ENCODE measurements at places on chromosomes 11 and 22.

GRCh38 chr11:79198898-79199250, 242.0 kb downstream of the TENM4 start:
- no peak for DNase-seq

- DNase-seq, result no peak
Measured at GRCh38 chr11:8826139-8826786, 84.7 kb upstream of the AKIP1 start.

DNA sequence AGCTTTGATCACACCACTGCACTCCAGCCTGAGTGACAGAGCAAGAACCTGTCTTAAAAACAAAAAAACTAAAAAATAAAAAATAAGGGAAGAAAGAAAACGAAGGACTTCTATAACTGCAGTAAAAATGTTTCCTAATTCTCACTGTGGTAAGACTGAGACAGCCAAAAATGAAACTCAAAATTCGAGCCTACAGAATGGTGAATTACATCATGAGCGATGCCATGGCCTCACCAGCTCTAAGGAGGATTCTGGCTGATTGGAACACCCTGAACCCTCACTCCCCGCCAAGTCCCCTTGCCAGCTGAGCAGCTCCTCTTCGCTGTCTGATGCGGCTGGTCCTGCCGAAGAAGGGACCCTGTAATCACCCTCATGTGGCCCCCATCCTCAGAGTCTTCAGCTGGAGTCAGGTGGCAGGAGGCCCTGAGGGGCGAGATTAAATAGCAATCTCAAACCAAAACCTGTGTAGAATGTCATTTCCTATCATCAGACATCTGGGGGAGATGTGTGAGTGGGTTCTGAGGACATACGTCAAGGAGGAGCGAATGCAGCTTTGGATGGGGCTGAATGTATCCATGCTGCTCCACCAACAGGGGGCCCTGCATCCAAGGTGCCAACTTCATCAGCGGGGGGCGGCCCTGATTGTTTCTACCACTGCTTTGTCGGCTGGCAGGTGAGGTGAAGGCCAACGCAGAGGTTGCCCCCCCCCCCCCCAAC, 29.2 kb downstream of the PDGFB start:
- DNase-seq, result no peak

GRCh38 chr22:42895087-42895486, 38.0 kb upstream of the ARFGAP3 start:
- DNase-seq, result no peak

DNA sequence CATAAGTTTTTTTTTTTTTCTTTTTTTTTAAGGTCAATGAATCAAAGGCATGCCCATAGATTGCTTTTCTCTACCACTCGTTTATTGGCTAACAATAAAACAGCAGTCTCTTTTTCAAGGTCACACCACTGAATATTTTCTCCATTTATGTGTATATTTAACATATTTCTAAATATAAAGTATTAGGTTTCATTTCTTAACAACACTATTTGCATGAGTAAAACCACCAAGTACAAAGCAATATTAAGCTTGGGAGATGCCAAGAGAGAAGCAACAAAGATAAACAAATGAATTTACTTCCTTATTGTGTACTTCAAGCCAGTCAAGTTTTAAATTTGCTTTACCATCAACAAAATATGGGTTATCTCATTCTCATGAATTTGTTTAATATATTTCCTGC, 708.9 kb upstream of the CCDC179 start:
- DNase-seq, result no peak

- no peak for DNase-seq
Measured at GRCh38 chr11:76579752-76580151, 90.8 kb downstream of the LRRC32 start.

- no peak for DNase-seq
Measured at GRCh38 chr11:87459351-87459750, 421.6 kb downstream of the TMEM135 start.

- DNase-seq, result no peak
Measured at GRCh38 chr11:14835496-14836492, 56.2 kb downstream of the CYP2R1 start.

GRCh38 chr11:114025329-114025907, 34.1 kb upstream of the ZBTB16 start:
- DNase-seq, result no peak

DNA sequence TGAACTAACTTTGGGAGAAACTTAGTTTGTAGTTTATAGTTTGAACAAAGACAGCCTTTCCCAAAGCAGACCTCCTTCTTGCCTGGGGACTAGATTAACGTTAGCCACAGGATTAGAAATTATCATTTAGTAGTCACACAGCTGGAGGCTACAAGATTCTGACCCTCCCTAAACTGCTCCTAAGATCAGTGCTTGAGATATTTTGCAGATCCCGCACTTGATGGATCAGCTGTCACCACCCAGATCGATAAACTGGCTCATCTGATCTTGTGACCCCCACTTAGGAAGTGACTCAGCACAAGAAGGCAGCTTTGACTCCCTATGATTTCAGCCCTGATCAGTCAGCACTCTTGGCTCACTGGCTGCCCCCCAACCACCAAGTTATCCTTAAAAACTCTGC, 1.6 kb downstream of the SLC22A24 start:
- DNase-seq, result no peak

- no peak for DNase-seq
Measured at GRCh38 chr11:59611570-59612565, 3.7 kb downstream of the OSBP start.

DNA sequence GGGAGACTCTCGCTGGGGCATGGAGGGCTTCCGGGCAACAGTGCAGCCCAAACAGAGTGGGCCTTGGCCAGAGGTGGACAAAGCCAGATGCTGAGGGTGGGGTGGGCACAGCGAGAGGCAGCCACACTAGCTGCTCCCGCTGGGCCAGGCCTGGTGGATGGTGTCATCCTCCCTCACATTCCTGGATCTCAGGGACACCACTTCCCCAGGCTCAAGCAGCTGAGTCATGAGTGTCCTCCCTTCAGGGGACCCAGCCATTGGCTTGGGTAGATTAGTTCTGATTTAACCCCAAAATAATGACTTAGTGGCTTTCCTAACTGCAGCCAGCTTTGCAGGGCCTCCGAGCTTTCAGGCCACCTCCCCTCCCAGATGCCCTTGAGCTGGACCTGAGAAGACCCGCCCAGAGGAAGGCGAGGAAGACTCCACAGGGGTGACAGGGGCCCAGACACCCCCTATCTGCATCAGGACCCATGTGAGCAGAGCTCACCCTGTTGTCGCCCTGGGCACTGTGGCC, 25.9 kb upstream of the WNT7B start:
- DNase-seq, result no peak

GRCh38 chr11:46309814-46310259, 32.4 kb downstream of the CREB3L1 start:
- DNase-seq, result no peak

DNA sequence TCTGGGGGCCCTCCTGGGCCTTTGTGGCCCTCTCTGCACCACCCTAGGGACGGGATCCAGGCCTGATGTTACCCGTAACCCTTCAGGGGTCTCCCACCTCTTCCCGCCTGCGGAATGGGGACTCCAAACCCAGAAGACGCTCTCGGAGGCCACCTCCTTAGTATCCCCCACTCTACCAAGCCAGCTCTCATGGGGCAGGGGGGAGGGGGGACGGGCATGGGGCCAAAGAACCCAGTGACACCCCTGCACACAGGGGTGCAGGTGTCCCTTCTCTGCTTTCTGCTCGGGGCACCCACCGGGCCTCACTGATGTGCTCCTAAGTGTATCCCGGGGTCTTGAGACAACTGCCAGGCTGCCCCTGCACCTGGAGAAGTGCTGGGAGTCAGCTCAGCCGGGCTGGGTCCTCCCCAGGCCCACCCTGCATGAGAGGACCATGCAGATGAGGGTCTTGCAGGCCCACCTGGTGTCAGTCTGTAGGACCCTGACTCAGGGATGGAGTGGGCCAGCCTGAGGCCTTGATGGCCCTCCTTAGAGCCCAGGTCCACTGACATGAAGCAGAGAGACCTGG, 176.9 kb downstream of the IGLL1 start:
- no peak for DNase-seq

DNA sequence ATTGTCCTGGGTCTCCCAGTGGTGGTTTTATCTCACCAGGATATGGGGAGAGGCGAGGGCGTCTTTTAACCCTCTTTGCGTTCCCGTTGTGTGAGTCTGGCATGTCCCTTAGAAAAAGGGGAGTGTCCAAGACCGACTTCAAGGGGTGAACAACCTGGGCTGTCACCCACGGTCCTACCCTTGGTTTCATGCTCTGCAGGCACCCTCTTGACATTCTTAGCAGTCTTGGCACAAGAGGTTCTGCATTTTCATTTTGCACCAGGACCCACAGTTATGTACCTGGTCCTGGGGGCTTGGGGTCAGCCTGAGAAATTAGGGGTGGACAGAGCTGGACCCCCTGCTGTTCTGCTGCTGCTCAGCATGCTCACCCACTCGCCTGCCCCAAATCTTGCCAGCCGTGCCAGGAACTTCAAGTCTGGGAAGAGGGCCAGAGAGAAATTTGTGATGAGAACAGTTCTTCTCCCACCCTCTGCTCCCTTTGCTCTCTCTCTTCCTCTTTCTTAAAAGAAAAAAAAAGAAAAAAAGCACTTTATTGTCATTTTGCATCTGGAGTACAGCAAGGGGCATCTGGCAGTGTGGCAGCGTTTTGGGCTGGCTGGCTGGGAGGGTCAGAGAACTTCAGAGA, 471.2 kb downstream of the MIAT start:
- no peak for DNase-seq

DNA sequence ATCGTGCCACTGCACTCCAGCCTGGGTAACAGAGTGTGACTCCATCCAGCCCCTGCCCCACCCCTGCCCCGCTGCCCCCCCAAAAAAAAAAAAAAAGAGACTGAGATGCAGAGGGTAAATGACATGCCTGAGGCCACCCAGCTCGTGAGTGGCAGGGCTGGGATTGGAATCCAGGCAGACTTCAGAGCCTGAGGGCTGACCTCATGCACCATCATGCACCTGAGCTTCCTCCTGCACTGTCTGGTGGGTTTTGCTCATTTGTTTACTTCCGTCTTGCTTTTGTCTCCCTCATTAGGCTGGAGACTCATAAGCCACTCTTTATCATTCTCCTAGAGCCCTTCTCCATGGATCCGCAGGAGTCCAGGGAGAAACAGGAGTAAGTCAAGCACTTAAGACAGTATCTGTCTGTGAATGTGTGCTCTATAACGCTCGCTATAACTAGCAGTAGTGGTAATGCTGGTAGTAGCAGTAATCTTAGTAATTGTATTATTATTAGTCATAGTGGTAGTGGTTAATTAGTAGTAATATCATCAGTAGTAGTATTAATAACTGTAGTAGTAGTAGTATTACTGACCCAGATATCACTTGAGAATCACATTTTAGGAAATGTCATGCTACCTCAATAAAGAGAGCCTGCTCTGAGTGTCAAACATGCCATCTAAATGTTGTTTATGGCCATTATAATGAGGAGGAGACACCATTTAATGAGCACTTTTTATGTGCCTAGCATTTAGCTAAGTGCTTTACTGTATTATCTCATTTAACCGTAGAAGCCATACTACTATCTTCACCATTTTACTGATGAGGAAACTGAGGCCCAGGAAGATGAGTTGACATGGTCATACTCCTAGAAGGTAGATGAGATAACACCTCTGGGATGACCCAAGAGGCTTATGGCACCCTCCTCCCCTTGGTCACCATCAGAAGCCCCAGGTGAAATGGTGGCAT, 85.0 kb downstream of the NAT10 start:
- DNase-seq, result no peak

DNA sequence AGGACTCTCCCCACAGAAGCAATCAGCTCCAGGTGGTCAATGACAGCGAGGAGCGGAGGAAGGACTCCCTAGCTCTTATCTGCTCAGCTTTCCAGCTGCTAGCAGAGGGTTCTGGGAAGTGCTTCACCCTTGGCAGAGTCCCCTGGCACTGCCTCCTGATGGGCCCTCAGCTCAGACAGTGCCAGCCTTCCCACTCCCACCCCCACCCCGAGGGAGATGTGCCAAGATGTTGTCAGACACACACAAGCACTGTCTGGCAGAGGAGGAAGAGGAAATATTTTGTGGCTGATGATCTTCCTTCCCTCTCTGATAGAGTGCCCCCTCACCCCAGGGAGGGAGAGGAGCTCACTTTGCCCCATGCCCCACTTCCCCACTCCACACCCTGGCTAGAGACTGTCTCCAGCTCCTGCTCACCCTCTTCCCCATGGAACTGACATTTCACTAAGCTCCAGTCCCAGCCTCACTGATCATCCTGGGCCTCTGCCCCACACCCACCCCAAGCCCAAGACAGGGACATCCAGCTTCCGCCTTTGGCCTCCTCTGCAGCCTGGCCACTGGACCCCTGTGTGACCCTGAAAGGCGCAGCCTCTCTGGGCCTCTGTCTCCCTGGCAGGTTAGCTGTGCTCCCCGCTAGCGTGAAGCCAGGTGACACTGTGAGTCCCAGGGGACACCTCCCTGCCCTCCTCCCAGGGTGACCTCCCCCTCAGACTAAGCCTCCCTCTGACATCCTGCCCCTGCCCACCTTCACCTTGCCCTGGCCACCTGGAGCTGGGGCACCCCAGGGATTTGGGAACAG, 44.5 kb downstream of the SLCO2B1 start:
- no peak for DNase-seq

- DNase-seq, result no peak
Measured at GRCh38 chr11:48049036-48049435, 68.7 kb downstream of the PTPRJ start.

DNA sequence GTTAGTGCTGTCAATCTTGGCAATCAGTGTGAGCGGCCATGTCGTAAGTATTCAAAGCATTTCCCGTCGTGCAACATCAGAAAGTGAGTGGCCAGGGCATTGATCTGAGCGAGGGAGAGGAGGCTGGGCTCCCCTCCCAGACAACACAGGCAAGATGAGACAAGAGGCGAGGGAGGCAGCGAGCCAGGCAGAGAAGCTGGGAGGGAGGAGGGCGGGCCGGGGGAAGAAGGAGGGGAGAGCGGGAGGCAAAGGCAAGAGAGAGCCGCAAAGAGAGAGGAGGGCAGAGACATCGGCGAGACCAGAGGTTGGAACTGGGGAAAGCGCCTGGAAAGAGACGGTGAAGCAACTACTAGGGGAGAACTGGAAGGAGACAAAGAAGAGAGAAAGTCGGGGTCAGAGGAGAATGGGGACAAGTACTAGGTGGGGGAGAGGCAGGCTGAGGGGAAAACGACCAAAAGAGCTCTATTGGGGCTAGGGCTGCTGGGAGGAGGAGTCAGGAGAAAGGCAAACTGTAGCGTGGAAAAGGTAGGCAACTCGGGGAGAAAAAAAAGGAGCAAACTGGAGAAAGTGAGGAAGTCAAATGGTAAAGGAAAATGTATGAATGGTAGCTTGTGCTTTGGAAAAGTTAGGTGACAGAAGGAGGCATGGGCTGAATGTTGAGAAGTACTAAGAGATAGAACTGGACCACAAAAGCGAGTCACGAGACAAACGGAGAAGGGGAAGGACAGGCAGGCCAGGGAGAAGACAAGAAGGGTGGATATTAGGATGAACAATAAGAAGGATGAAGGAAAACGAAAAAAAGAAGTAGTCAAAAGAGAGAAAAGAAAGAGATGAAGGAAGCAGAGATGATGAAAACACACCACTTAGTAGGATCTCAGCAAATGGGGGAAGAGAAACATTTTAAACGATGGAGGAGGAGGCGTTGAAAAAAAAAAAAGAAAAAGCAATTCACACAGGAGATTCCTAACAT, 130.5 kb upstream of the C11orf58 start:
- no peak for DNase-seq

- no peak for DNase-seq
Measured at GRCh38 chr11:17588721-17589120, 41.7 kb downstream of the OTOG start.

All from stimulated activated effector memory CD8-positive, alpha-beta T cell treated with anti-CD3 and anti-CD28 coated beads, Interleukin-12 subunit alpha, Interleukin-12 subunit beta, amount 100 ng/mL, for 72 hours (primary cell).